CD4-positive, alpha-beta T cell treated with Interferon alpha-2 for 1 hour (primary cell): ENCODE measurements at places on chromosomes 3 and 15.

GRCh38 chr3:44248152-44248551, 6.5 kb downstream of the TOPAZ1 start:
- no peak for DNase-seq

DNA sequence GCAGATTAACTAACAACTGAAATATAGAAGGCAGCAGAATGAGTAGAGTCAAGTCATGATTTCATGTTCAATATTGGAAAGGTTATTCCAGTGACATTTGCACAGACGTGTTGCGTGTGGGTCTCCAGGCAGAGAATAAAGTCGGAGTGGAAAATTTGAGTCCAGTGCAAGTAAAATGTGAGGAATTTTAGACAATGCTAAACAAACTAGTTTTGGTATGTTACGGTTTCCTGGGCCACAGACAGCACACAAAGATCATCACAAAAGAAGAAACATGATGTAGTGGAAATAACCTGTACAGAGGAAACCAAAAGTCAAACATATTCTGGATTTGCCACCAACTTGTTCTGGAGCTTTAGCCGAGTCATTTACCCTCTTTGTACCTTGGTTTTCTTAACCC, 367 bp downstream of the OR4F6 start:
- no peak for DNase-seq

DNA sequence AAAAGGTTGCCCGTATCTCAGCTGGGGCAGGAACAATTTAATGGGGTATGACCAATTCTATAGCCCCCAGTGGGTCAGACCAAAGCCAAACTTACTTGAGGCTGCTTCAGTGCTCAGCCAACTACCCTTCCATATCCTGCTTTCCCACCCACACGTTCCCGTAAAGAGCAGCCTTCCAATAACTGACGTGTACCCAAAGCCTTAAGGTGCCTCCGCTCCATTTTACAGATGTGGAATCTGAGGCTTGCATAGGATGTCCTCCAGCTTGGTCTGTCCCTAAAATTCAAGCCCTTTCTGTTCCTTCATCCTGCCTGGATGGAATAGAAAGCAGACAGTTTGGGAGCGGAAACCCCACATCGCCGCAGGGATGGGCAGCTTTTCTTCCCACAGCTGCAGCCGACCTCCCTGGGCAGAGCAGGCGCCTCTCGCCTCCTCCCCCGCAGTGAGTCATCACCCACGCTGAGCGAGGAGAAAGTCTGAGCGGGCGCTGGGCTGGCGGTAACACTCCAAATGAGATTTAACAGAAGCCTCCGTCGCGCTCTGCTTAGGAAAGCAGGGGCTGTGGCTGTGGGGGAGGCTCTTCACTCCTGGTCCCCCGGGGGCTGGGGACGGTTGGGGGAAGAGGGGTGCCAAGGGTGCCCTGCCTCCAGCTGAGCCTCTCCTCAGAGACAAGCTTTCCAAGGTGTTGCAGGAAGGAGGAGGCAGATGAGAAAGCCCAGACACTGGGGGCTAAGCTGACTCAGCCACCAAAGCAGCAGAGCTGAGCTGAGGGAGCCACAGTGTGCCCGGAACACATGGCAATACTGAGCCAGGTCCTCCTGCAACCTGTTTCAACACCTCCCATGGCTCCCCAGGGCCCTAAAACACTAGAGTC, 57.8 kb upstream of the HRH1 start:
- peak; percentile 16 for DNase-seq

DNA sequence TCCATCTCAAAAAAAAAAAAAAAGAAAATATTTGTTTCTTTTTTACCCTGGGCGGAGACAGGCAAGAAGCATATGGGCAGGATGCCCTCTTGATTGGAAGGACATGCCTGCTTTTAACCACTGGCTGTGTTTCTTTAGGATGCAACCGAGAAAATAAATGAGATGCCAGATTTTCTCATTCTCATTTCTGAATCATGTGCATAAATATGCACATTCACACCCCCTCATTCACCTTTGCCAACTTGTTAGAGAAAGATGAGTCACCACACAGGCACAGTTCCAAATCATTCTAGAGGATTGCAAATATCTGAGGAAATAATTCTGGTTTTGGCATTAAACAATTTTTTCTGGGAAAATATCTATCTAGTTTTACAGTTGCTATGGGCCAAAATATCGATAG, 3.3 kb downstream of the LIPH start:
- no peak for DNase-seq

DNA sequence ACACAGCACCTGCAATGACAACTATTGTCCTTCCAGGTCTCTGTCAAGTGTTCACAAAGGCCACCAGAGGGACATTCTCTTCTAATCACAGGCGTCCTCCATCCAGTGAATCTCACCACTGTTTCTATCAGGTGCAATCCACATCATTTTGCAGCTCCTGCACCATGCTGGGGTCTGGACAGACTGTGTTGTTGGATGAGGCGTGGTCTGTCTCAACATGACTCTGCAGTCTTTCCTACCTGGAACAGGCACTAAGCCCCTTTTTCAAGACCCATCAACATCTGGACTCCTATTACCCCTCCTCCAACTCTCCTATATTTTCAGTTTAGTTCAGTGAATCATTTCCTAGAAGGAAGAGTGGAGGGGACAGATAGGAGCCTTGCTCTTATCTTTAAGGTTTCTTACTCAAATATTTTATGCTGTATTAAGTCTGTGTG, 31.5 kb upstream of the VEPH1 start:
- DNase-seq = no peak

GRCh38 chr15:39376371-39376909, 204.4 kb upstream of the THBS1 start:
- DNase-seq = no peak

GRCh38 chr3:183878071-183878470, 6.6 kb downstream of the PARL start:
- DNase-seq = peak; percentile 18

GRCh38 chr3:55750525-55750924, 263.4 kb upstream of the WNT5A start:
- no peak for DNase-seq

- no peak for DNase-seq
Observed at GRCh38 chr15:40843261-40843884, 475 bp upstream of the SPINT1 start.
